ENCODE measurements at places on chromosomes 7 and 10. TPM values are rescaled to one million over a fixed set of nuclear protein-coding genes. Genes with fewer than 3 reads are reported as not detected.

GRCh38 chr7:84624927-84625326 lies 430.3 kb upstream of the SEMA3A start:
- DNase-seq: no peak

GRCh38 chr7:16982640-16983350 lies 101.0 kb upstream of the AGR3 start:
- DNase-seq: no peak

MLXIPL gene
- total RNA-seq: 0.53 TPM

CCDC172 gene
- not detected for total RNA-seq

All from esophagus squamous epithelium (tissue), 5 donors.